ENCODE measurements at places on chromosomes 1 and 21.

DNA sequence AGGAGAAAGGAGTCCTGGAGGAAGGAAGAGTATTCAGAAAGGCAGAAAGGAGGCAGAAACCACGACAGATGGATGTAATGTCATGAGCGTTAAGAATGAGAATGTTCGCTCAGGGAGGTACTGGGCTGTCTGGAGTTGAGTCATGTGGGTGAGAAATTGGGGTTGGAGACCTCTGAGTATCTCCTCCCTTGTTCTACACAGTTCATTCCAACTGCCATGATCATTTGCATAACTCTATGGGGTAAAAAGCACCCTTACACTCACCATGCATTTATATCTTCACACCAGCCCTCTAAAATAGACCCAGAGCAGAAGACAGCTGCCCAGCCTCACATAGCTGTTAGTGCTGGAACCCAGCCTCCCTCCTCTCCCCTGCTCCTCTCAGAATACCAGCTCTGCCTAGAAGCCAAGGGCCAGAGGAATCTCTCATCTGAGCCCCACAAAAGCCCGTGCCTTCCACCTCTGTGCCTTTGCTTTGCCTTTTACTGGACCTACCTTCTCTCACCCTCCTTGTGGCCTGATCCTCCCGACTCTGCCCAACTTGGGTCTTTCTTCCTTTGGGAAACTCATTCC is 85.2 kb downstream of the BEND5 start:
- no peak for DNase-seq

- DNase-seq, result no peak
Observed at GRCh38 chr1:99268021-99268420, 3.7 kb downstream of the PLPPR4 start.

DNA sequence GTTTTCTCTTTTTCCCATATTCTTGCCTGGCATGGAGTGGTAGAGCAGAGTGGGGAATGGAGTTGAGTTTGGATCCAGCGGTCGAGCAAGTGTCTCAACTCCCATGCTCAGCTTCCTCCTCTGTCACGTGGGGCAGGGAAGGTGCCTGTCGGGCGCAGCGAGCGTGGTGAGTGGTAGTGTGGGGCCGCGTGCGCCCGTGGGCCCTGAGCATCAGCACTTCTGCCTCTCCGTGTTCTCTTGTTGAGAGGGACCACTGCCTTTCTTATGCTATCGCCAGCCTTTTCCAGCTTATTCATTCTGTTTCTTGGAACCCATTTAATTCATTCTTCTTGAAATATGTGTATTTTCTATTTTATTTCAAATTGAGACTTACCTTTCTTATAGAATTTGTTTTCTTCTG is 65.1 kb downstream of the ADARB1 start:
- no peak for DNase-seq

DNA sequence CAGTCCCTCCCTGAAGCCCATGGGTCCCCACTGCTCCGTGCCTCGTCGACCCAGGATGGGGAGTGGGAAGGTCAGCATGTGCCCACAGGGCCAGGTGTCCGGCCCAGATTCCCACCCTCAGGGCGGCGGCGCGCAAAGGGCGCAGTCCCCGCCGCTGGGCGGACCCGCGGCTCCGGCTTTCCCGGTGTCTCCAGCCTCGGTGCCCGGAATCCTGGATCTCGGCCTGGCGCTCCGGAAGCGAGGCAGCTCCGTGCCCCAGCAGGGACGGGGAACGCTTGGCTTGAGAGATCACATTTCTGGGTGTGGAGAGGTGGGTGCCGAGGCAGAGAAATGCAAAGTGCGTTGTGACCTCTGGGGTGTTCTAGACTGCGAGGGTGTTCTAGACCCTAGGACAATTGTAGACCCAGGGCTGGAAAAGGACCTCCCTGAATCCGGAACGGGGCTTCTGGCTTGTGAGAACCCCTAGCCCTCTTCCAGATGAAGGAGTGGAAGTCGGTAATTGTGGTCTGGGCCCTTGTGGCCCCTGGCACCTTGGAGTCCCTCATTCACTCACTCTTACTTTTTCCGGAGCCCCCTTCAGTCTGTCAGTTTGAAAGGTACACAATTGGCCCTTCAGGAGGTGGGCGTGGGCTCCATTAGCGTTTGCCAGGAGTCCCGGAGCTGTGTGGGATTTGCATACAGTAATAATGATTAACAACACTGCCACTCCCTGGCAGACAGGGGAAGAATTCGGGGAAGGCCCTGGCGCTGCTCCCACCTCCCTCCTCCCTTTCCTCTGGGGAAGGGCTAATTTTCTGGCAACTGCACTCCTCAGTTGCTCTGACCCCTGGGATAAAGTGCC is 1.6 kb upstream of the KCND3 start:
- peak; percentile 83 for DNase-seq

GRCh38 chr21:24823247-24823646 is 784.0 kb downstream of the MRPL39 start:
- DNase-seq, result no peak

DNA sequence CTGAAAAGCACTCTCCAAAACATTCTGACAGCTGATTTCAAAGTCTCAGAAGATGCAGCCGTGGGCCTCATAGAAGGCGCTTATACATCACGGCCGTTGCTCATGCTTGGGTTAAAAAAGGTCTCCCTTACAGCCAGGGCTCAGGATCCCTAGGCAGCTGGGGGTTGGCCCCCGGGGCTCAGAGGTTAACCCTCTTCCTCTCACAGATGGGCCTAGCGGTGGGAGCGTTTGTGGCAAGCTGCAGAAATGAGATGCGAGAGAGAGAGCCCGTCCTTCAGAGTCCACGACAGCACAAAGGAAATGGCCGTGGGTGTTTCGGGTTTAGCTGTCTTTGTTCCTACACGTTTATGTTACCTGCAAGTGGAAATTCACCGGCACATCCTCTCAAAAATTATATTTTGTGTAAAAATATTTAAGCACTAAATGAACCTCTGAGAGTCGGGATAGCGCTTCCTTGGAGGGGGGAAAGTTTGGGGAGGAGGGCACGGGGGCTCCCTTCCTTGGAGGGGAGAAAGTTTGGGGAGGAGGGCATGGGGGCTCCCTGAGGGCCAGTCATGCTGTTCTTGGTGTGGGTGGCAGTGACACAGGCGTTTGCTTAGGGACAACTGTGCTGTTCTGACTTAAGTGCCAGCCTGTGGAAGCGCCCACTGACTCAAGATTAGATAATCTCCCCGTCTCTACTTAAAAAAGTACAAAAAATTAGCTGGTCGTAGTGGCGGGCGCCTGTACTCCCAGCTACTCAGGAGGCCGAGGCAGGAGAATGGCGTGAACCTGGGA is 20.5 kb upstream of the PRDM15 start:
- DNase-seq, result no peak
